GDM1 (cell line): ENCODE measurements at places on chromosomes 13 and 19.

GRCh38 chr19:14818588-14818987 lies 16.4 kb downstream of the OR7A5 start:
- DNase-seq: no peak

- no peak for DNase-seq
Measured at GRCh38 chr19:29681422-29682235, 16.4 kb downstream of the PLEKHF1 start.

DNA sequence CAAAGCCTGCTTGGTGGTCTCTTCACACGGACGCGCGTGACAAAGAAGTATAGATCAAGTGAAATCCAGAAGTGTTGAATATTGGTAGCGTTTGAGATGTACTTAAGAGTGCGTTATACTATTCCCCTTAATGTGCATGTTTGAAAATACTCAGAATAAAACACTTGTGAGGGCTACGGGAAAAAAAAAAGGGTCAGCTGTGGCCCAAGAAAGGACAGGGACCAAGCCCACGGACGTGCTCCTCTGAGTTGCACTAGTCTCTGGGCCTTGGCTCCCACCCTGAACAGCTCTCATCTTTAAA lies 622 bp upstream of the RBM42 start:
- DNase-seq: no peak

DNA sequence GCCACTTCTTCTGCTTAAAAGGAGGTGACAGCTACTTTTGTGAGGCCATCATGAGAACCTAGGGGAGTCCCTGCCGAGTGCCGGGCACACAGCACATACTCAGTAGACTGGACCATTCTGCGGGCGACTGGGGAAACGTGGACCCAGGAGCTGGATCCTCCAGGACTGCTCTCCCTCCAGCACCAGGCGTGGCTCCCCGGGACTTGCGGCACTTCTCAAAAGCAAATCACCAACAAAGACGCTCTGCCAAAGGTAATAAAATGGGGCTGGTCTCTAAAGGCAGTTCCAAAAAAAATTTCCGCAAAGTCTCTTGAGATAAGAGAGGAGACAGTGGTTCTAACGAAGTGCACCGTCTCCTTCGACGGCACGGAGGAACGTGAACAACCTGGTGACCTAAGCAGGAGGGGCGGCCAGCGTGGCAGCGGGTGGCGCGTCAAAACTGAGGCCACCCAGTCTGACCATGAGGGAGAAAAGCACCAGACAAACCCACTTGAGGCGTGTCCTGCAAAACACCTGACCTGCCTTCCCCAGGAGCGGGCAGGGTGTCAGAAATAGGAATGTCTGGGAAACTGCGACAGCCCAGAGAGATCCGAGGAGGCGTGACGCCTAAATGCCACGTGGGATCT lies 1.4 kb upstream of the TMPRSS9 start:
- no peak for DNase-seq

GRCh38 chr13:41199526-41199925 lies 5.2 kb upstream of the KBTBD7 start:
- DNase-seq: no peak
